ENCODE measurements at places on chromosomes 11 and 22.
A peak's percentile ranks its signal among the peaks of the same experiment; 100 is the strongest.

- DNase-seq, result no peak
These were observed 70.7 kb downstream of the ANO5 start for GRCh38 chr11:22263613-22264012.

- no peak for DNase-seq
These were observed 5.9 kb upstream of the OR52L1 start for GRCh38 chr11:5992604-5993251.

- DNase-seq, result no peak
These were observed 7.6 kb upstream of the SEPTIN5 start for GRCh38 chr22:19706661-19707151.

DNA sequence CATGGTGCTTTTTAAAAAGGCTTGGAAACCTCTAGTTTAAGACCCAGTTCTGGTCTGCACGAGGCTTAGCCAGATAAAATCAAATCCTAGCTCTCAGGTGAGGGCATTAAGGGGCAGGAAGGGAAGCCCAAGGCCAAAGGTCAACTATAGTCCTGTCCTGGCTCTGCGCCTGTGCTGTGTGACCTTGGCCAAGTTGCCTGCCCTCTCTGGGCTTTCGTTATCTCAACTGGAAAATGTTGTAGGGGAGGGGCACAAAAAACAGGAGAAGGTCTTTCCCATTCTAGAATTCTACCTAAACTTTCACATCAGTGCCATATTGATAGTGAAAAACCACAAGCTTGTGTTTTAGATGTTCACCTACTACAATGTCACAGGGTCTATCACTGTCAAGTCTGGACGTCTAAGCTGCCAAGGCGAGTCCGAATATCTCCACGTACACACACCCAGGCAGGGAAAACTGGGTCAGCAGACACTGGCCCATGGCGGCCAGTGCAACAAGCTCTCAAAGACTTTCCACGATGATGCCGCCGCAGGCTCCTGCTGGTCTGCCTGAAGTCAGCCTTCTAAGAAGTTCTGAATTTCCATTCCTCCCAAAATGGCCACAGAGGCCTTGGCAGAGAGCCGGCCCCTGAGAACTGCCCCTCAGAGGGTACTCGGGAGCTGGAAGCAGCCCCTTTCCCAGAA, 18.0 kb downstream of the MN1 start:
- no peak for DNase-seq

DNA sequence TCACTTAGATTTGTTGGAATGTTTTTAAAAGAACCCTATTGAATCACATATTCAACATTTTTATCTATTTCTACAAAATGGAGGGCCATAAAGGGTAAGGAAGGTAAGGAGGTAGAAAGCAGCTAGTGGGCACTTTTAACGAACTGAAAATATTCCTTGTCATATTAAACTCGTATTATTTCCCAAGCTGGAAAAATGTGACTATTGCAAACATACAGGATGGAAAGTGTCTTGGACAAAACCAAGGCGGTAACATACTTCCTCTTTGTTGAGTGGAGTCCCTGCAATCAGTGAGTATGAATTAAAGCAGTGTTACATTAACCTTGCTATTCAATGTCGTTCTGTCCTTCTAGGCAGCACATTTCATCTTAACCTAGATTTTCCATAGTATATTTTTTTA, 165.6 kb downstream of the RCN1 start:
- no peak for DNase-seq

- no peak for DNase-seq
These were observed 262.2 kb upstream of the UBASH3B start for GRCh38 chr11:122393209-122393860.

- DNase-seq, result peak; percentile 79
These were observed 2.3 kb upstream of the ST3GAL4 start for GRCh38 chr11:126352934-126353801.

DNA sequence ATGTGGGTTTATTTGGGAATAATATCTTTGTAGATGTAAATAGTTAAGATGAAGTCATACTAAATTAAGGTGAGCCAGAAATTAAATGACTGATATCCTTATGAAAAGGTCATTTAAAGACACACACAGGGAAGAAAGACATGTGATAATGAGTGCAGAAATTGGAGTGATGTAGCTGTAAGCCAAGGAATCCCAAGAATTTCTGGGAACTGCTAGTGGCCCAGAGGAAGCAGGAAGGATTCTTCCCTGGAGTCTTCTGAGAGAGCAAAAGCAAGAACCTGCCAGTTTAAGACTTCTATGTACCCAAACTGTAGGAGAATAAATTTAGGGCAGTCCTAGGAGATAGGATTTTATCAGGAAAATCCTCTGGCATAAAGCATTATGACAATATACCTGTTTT, 66.9 kb downstream of the LRRC4C start:
- no peak for DNase-seq

- DNase-seq, result no peak
These were observed at the start of gene KRTAP5-4 for GRCh38 chr11:1622086-1622485. KRTAP5-4 (minus strand) TSS chr11:1622138; CDS start chr11:1622093, 45 bp downstream.

DNA sequence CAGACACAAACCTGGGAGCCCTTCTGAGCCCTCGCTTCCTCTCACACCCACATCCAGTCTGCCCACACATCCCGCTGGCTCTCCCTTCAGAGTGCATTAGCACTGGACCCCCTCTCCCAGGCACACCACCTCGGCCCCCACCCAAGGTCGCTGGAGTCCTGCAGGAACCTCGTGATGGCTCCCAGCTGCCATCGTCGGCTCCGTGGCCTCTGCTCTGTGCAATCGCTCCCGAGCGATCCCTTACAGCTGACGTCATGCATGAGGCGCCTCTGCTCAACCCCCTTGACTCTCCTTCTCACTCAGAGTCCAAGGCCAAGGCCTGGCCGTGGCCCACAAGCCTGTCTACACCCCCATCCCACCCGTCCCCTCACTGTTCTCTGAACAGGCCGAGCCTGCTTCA, 183.9 kb downstream of the EFCAB6 start:
- DNase-seq, result no peak

- DNase-seq, result no peak
These were observed 40.8 kb upstream of the ACCSL start for GRCh38 chr11:44006917-44007361.

DNA sequence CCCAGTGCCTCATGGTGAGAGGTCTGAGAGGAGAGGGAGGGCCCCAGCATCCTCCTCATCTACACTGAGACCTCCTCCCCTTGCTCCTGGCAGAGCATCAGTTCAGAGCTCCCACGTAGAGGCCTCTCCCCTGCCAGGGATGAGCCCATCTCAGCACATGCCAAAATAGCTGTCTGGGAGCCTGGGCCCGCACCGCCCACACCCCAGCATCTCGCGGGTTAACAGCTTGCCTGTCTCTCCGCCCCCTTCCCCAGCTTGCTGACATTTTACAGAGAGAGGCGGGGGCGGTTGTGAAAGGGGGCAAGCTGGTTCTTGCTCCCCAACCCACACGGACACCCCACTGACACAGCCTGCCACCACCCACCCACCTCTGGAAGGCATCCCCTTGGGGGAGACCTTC, 6.4 kb downstream of the DGKZ start:
- DNase-seq, result peak; percentile 37

GRCh38 chr11:27507557-27508322, 1.2 kb upstream of the LIN7C start:
- DNase-seq, result peak; percentile 1

Measured in activated CD4-positive, alpha-beta T cell treated with anti-CD3 and anti-CD28 coated beads, Interleukin-2, amount 50 U/mL, for 16 hours (primary cell).